ENCODE measurements at places on chromosomes 1 and 21. TPM values are rescaled to one million over a fixed set of nuclear protein-coding genes. Genes with fewer than 3 reads are reported as not detected.

DNA sequence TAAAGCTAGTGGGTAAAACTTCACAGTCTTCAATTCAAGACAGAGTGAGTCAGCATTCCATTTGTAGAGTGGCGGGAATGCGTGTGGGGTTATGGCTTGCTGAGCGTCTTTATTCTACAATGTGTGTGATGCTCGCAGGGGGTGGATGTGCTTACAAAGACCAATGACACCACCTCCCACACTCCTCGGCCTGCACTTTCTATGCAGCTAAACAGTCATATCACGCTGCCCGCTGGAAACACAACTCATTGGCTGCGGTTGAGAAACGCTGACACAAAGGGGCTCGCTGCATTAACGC is 298.5 kb downstream of the PCP4 start:
- no peak for DNase-seq

DNA sequence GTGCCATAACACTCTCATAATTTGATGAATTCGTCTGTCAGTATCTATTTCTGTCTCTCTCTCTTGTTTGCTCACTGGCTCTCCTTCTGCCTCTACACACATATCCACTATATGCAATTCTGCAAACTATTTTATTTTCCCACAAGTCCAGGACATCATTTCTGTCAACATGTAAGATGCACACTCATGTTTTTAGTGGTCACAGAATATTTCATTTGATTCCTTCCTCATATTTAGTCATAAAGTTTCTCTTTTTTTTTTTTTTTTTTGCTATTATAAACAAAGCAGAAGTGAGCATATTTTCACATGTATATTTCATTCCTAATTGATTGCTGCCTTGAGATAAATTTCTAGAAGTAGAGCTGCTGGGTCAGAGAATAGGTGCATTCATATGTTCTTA is 165.3 kb downstream of the PGBD5 start:
- DNase-seq = no peak

DNA sequence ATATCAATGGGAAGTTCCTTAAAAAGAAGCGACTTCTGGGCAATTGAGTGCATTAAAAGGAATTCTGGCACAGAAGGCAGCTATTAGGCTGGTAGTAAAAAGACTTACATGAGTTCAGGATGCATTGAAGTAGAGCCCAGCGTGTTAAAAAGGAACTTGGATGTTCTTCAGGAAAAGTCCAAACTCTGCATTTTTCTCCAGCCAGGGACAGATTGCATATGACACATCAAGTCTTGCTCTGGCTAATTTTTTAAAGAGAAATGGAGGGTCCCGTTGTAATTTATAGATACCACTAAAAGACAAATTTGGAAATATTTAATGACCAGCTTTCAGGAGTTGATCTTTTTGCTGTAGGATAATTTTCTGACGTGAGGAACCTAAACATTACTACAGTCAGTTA is 1.2 kb downstream of the TPRG1L start:
- DNase-seq = no peak

DNA sequence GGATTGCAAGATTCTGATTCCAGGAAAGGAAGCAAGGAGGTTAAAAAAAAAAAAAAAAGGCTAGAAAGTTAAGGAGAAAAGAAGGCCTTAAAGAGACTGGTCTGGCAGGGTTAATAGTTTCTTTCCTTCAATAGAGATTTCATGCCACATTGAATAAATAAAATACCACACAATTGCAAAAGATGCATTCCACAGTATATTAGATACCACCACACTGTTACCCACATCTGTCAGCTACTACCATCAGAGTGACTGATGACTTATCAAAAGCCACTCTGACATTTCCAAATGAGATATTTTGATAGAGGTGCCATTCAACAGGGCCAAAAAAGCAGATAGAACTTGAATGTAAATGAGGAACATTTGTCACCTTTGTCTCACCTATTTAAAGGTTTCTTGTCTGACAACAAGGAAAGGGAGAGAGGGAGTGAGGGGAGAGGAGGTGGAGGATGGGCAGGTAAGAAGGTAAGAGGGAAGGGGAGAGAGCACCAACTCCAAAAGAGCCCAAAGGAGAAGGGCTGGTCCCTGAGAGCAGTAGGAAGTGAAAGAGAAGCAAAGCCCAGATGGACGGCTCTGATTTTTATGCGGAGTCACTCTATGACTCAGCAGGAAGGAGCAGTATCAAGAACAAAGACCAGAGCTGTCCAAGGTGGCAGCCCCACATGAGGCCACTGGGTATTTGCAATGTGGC is 38.3 kb downstream of the LRRN2 start:
- no peak for DNase-seq

GRCh38 chr1:202590975-202591411 is 119.3 kb downstream of the SYT2 start:
- DNase-seq = no peak

- DNase-seq = no peak
These were observed 124.1 kb downstream of the CAMTA1 start for GRCh38 chr1:6909401-6909800.

The ODF2L gene
- 32.9 TPM for total RNA-seq

The ITLN1 gene
- total RNA-seq = 7,953 TPM
